ENCODE measurements at places on chromosomes 4 and X.

- no peak for DNase-seq
These were observed 262.0 kb downstream of the IL15 start for GRCh38 chr4:141898346-141898745.

GRCh38 chr4:158996669-158997074 is 106.2 kb upstream of the RAPGEF2 start:
- DNase-seq: no peak

DNA sequence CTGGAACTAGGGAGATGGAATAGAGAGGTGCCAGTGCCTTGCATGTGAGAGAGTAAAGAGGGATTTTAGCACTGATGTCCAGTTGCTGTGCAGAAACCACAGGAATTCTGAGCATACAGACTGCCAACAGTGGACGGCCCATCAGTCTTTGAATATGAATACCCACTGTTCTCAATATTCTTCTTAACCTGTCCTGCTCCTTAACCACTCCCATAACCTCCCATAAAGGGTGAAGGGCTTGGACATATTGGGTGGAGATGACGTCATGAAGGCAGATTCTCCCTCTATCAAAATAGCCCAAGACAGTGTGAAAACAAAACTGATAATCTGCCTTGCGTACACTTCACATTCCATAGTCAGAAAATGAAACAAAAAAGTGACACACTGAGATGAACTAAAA is 1313.7 kb upstream of the PABPC4L start:
- no peak for DNase-seq

- DNase-seq: no peak
These were observed 121.8 kb upstream of the AP1S2 start for GRCh38 chrX:15976396-15976795.

- no peak for DNase-seq
These were observed 88.2 kb upstream of the USP9X start for GRCh38 chrX:40996886-40997530.

GRCh38 chr4:63817196-63817865 is 591.9 kb downstream of the TECRL start:
- DNase-seq: no peak

- peak; percentile 73 for DNase-seq
These were observed 51.5 kb upstream of the TRIM2 start for GRCh38 chr4:153152501-153153338.

DNA sequence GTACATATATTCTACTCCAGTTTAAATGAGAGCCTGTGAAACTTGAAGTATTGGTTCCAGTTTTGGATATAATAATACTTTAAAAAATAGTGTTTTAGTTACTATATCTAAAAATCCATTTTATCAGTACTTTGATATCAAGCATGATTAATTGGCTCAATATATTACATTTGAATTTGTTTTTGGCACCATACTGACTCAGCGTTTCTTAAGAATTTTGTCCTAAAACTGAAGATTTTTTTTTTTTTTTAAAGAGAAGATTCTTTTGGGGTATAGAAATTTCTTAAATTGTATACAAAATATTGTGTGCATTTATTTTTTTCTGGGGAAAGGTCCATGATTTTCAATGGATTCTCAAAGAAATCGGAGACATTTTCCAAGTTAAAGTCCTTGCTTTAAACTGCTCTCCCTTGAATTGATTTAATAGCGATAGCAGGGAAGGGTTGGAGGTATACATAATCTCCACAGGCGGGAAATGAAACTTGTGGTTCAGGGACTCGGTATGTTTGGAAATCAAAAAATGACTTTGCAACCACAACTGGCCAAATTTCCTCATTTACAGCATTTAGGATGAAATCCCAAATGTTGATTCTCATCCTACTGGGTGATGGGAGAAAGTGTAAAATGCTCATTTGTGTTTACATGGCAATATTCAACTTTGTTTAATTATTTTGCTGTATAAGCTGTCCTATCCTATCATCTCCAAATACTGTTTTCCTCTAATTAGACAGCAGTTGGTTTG is 62.3 kb downstream of the TMA16 start:
- no peak for DNase-seq

GRCh38 chrX:45862801-45863200 is 662.1 kb upstream of the DIPK2B start:
- no peak for DNase-seq

- no peak for DNase-seq
These were observed 76.3 kb downstream of the SHROOM2 start for GRCh38 chrX:9862525-9862924.

DNA sequence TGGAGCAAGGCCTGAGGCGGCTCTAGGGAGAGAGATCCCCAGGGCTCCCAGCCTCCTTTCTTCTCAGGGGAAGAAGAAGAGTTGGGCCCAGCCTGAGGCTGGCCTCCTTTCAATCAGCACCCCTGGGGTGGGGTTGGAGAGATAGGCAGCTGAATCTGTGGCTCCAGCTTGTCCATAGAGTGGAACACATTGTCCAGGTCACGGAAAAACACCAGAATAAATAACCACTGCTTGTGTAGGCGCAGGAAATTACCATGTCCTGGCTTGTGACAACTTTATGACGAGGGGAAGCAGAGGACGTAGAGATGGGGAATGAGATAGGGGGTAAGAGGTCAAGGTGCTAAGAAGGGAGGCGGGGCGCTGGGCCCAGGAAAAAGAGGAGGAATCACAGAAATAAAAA is 80.8 kb upstream of the EFNB1 start:
- no peak for DNase-seq

GRCh38 chr4:49063670-49064069 is 77.6 kb downstream of the CWH43 start:
- DNase-seq: no peak

DNA sequence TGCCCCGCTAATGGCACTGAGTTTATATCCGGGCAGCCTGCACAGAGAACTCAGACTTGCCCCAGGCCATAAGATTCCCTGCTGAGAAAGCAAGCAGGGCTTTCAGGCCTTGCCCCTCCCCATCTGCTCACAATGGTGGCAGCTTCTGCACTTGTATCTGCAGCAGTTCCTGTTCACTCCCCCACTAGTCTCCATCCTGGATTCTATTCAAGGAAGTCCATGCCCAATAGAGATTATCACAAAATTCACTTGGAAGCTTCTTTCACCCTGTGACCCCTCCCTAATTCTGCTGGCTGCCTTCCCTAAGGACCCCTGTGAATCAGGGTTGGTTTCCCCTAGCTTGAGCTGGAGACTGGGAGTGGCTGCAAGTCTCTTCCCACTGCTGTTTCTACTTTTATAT is 34.5 kb upstream of the UCP1 start:
- DNase-seq: no peak

- DNase-seq: no peak
These were observed 401.0 kb downstream of the FSTL5 start for GRCh38 chr4:161762796-161763195.

DNA sequence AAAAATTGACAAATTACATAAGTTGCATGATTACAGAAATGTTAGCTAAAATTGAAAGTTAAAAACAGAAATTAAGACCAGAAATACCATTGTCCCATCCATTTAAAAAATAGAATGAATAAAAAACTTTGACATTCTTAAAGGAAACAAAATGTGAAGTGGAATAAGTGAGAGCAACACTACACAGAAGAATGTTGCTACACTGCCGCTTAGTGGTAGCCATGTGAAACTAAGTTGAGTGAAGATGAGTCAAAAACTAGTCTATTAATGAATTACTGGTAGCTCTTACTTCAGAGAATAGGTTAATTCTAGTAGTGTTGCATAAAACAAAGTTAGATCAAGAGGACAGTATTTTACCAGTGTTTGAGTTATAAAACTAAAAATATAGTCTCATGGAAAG is 571.0 kb upstream of the KLHL4 start:
- DNase-seq: no peak

GRCh38 chr4:35548921-35549320 is 695.4 kb downstream of the ARAP2 start:
- no peak for DNase-seq

GRCh38 chrX:11458170-11458569 is 165.0 kb downstream of the AMELX start:
- no peak for DNase-seq

- DNase-seq: no peak
These were observed 17.5 kb upstream of the MSANTD1 start for GRCh38 chr4:3231471-3231870.

- peak; percentile 62 for DNase-seq
These were observed 27.3 kb upstream of the JADE1 start for GRCh38 chr4:128782076-128782715.

DNA sequence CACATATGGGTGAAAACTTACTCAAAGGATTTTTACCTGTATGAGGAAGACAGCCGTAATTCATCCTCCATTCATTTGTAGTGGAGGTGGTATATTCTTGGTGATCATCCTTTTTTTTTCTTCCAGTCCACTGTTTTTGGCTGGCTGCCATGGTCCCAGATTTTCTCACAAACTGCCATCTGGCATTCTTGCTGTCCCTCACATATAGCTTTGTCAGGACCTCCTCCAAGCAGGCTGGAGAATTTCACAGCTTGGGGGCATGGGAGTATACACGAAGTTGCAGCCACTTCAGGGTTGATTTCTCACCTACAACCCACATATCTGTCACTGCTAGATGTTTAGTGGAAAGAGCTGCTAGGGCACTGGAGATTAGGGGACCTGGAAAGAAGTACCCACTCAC is 401.0 kb downstream of the IL1RAPL1 start:
- no peak for DNase-seq

DNA sequence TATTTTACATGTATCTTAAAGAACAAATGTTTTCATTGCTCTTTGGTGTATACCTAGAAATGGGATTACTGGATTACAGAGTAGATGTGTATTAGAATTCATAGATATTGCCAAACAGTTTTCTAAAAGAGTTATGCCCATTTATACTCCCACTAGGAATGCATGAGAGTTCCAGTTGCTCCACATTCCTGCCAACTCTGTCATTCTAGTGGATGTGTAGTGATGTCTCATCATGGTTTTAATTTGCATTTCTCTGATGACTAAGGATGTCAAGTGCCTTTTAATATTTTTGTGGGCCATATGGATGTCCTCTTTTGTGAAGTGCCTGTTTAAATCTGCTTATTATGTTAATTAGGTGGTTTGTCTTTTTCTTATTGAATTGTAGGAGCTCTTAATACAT is 65.6 kb upstream of the BMP2K start:
- DNase-seq: no peak

DNA sequence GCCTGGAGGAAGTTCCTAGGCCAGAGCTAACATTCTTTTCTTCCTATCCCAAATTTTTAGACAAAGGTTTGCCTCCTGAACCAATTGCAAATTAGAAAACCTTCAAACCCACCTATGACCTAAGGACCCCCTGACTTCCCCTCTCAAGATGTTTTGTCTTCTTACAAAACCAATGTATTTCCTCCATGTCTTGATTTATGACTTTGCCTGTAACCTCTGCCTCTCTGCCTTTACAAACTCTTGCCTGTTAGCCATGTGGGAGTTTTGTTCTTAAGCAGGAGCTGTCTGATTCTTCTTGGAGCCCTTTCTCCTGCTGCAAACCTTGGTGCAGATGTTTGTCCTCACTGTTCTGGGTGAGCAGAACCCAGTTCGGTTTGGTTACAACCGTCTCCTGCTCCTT is 222.3 kb upstream of the BOD1L1 start:
- no peak for DNase-seq

DNA sequence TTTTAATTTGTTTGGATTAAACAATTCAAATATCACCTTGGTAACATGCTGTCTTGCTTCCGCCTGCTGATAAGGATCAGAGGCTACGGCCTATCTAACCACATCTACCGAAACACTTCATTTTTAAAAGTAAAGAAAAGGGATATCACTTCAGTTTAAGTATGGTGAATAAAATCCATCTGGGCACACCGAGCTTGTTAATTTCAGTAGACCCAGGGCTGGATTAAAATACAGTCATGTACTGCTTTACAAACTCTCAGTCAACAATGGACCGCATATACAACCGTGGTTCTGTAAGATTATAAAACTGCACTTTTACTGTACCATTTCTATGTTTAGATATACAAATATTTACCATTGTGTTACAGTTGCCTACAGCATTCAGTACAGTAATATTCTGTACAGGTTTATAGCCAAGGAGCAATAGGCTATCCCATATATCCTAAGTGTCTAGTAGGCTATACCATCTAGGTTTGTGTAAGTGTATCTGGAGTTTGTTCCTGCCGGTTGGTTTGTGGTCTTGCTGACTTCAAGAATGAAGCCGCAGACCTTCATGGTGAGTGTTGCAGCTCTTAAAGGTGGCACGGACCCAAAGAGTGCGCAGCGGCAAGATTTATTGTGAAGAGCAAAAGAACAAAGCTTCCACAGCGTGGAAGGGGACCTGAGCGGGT is 40.0 kb downstream of the SEPTIN11 start:
- DNase-seq: peak; percentile 66
